ENCODE measurements at places on chromosomes 1 and 21.
A peak's percentile ranks its signal among the peaks of the same experiment; 100 is the strongest.

DNA sequence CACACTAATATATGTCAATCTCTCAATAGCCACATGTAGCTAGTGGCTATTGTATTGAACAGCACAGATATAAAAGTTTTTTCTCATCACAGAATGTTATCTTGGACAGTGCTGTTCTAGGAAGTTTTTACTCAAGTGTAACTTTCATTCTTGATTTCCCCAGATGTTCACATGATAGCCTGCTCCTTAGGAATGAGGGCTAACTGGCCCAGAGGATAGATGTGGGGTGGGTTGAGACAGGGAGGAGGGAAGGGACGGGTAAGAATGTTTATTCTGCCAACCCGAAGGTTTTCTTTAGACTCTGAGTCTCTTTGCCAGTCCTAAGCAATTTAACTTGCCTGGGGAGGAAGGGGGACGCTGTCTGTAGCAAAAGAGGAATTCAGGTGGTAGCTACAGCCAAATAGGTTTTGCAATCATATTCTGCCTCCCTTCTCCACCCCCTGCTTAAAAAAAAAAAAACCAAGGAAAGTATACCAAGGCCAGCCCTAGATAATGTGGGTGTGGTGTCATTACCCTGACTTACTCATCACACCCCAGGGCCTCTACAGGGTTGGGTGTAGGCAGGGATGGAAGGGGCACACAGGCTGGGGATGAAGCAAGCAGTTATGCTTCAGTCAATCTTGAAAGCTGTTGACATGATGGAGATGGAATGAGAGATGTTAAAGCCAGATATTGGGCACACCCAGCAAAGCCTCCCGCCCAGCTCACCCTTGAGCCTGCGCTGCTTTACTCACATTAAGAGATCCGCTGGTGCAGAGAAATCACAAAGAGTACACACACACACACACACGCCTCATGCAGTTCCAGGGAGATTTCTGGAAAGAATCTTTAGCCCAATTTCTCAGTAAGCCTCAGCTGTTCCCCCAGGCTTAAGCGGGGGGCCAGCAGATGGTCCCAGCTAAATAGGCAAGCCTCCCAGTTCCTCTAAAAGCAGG lies 59.9 kb downstream of the PLXNA2 start:
- DNase-seq = no peak

DNA sequence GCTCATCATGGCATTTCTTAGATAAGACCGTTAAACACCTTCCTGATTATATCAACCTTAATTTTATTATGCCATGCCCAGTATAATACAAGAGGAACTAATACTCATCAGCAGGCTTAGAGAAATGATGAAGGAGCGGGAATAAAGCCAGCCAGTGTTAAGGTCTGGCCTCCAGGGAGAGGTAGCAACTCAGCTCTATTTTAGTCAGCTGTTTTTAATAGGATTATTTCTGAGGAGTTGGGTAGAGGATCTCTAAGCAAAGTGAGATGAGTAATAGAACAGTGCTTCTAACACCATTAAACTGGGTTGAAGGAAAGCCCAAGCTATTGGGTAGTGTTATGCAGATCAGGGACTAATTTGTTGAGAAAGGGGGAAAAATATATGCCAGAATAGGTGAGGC lies 921.5 kb downstream of the TTLL7 start:
- no peak for DNase-seq

- no peak for DNase-seq
Observed at GRCh38 chr1:162182090-162182489, 112.6 kb downstream of the NOS1AP start.

- no peak for DNase-seq
Observed at GRCh38 chr1:46345281-46345680, 4.7 kb downstream of the NSUN4 start.

DNA sequence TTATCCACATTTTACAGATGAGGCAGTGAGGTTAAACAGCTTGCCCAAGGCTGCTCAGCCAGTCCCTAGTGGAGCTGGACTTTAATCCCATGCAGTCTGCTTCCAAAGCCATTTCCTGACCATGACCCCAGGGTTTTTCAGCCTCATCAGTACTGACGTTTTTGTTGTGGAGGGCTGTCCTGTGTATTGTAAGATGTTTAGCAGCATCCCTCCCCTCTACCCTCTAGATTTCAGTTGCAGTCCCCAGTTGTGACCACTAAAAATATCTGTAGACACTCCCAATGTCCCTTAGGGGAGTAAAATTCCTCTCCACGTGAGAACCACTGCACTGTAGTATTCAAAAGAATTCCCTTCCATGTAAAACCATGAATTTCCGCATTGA lies 30.2 kb upstream of the C1orf105 start:
- no peak for DNase-seq

DNA sequence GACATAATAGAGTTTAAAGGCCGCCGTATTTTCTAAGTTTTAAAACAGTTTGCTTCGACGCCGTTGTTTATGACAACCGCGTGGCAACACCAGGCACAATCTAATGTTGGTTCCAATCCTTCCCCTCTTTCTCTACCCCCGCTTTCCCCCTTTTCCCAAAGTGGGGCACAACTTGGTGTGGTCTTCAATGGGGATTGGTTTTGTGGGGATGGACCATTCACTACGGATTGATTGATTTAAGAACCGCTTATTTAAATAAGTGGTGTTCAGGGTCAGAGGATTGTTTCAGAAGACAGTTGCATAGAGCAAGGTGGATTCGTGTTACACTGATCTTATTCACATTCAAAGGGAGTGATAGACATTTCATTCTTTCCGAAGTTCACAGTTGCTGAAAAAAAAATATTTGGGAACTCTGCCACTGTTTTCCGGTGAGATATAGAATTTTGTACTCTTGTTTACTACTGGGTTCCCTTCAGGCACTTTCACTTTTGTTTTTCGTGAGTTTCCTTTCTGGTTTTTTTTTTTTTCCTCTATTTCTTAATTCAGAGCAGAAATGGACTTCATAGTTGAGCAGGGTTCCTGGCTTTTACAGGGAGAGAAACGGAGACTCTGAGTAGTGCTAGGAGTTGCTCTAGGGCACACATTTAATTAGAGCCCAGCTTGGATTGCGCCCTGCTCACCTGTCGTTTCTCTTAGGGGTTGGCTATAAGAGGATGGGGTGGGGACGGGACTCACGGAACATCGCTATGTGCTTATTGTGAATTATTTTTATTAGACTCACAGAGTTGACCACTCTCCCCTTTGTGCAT lies 79.6 kb upstream of the AK4 start:
- DNase-seq = no peak

- no peak for DNase-seq
Observed at GRCh38 chr1:168939110-168939946, 167.2 kb upstream of the ATP1B1 start.

- no peak for DNase-seq
Observed at GRCh38 chr1:84430546-84430945, 32.3 kb downstream of the DNASE2B start.

- DNase-seq = no peak
Observed at GRCh38 chr1:2152954-2153353, 41.6 kb downstream of the FAAP20 start.

DNA sequence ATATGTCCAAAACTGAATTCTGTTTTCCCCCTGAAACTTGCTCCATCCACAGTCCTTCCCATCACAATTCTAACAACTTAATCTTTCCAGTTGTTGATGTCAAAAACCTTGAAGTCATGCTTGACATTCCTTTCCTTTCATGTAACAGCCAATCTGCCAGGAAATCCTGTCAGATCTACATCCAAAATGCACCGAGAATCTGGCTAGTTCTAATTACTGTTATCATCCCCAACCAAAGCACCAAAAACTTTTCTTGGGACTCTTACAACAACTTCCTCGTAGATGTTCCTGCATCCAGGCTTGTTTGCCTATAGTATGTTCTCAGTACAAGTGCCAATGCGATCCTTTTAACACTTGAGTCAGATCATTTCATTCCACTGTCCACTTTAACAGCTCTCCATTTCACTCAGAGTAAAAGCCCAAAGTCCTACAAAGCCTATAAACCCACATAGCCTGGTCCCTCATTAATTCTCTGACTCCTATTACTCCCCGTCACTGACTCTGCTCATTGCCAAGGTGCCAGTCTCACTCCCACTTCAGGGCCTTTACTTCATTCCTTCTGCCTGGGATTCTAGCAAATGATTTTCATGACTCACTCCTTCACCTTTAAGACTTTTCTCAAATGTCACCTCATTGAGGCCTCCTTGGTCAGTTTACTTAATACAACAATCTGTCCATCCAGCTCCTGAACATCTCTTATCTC lies 493.2 kb upstream of the NFIA start:
- no peak for DNase-seq

- no peak for DNase-seq
Observed at GRCh38 chr21:38925923-38926322, 120.2 kb downstream of the ETS2 start.

- DNase-seq = no peak
Observed at GRCh38 chr1:6510493-6510892, 19.0 kb upstream of the PLEKHG5 start.

- peak; percentile 27 for DNase-seq
Observed at GRCh38 chr1:177710696-177711620, 258.9 kb downstream of the SEC16B start.

DNA sequence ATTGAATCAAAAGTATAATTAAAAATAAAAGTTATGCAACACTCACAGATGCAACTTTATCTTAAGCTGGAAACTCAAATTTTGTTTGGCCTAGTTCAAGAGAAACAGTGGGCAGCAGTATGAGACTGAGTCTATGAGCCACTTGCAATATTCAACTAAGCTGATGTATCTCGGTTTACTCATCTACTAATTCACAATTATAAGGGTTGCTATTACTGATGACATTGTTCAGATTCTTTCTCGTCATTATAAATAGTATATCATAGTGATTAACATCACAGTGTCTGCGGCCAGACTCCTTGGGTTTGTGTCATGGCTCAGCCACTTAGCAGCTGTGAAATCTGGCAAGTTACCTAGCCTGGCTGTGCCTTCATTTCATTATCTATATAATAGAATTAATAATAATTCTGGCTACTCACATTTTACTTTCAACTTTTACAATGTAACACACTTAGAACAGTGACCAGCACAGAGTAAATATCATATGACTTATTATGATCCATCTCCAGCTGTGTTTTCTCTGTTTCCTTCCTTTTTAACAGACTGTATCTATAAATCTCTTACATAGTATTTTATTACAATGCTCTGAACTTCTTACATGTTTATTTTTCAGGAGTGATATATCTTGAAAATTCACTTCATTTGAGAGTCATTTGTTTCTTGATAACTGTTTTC lies 194.3 kb upstream of the RGS18 start:
- no peak for DNase-seq

- DNase-seq = no peak
Observed at GRCh38 chr1:67647036-67647798, 37.8 kb upstream of the GADD45A start.

- peak; percentile 38 for DNase-seq
Observed at GRCh38 chr1:193104502-193104906, 710 bp downstream of the GLRX2 start.

DNA sequence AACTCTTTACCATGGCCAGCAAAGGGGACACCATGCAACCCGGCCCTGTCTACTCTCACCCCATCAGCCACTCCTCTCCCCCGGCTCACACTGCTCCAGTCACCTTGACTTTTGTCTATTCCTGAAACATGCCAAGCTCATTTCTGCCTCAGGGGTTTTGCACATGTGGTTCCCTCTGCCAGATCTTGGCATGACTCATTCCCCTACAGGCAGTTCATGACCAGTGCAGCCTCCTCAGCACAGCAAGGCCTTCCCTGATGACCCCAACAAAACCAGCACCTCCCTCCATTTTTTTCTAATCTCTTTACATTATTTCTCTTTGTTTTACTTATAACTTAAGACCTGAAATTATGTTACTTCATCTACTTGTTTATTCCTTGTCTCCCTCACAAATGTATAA lies 58.6 kb upstream of the GJB5 start:
- no peak for DNase-seq

DNA sequence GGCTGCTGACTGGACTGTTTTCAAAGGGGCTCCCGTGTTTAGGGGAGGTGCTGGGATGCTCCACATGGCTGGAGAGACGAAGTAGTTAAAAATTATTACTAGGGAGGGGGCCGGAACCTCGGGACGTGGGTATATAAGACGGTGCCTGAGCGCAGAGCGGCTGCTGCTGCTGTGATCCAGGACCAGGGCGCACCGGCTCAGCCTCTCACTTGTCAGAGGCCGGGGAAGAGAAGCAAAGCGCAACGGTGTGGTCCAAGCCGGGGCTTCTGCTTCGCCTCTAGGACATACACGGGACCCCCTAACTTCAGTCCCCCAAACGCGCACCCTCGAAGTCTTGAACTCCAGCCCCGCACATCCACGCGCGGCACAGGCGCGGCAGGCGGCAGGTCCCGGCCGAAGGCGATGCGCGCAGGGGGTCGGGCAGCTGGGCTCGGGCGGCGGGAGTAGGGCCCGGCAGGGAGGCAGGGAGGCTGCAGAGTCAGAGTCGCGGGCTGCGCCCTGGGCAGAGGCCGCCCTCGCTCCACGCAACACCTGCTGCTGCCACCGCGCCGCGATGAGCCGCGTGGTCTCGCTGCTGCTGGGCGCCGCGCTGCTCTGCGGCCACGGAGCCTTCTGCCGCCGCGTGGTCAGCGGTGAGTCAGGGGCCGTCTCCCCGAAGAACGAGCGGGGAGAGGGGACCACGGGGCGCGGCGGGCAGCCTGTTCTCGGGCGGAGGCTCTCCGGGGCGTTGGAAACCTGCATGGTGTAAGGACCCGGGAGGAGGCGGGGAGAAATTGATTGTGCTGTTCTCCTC lies at the start of gene CHODL:
Gene CHODL (plus strand): TSS at position 163 of the 793 bp plus-strand sequence. CDS start 391 bp downstream, at position 554.
- peak; percentile 35 for DNase-seq

- no peak for DNase-seq
Observed at GRCh38 chr1:211472724-211473123, 19.2 kb downstream of the RD3 start.

DNA sequence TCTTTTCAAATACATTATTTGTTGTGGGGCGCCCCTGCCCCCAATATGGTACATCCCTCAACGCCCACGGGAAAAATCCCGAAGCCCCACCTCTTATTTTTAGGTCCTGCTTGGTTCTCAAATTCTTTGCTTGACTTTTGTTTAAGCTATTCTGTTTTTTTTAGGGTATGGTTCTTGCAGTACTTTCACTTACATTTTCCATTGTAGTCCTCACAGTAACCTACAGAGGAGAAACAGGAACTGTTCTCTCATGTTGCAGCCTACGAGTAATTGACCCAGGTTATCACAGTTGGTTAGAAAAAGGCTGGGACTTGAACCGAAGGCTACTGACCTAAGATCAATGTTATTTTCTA lies 697 bp upstream of the C21orf91 start:
- no peak for DNase-seq

- peak; percentile 36 for DNase-seq
Observed at GRCh38 chr1:12230549-12231275, 882 bp downstream of the VPS13D start.

DNA sequence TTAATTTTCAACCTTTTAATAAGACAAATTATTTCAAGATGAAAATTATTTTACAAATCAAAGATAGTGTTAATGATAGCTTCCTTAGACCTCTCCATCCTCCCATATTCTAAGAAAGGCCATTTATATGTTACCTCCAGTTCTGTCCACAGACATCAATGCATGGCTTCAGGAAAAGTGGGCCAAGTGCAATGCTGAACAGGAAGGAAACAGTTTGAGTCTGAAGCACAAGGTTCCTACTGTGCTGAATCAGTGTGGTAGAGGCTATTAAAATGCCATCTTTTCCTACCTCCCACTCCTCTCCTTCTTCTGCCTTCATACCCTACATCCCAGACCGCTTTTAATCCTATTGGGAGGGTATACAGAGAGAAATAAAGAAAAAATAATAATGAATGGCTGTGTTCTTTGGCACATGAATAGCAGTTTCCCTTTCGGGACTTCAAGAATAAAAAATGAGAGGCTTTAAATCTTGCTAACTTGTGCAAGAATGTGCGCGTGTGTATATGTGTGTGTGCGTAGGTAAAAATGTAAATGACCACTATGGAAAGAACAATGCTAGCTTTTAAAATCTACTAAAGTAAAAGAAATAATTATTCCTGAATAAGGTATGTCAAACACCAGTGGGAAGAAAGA lies 62.6 kb upstream of the C1orf105 start:
- no peak for DNase-seq

- DNase-seq = peak; percentile 34
Observed at GRCh38 chr1:54309631-54310366, 96.4 kb downstream of the SSBP3 start.

Measured in WTC11 (cell line).